Renal cortical epithelial cell (primary cell): ENCODE measurements at places on chromosomes 4 and X. TPM values are rescaled to one million over a fixed set of nuclear protein-coding genes. Genes with fewer than 3 reads are reported as not detected.

DNA sequence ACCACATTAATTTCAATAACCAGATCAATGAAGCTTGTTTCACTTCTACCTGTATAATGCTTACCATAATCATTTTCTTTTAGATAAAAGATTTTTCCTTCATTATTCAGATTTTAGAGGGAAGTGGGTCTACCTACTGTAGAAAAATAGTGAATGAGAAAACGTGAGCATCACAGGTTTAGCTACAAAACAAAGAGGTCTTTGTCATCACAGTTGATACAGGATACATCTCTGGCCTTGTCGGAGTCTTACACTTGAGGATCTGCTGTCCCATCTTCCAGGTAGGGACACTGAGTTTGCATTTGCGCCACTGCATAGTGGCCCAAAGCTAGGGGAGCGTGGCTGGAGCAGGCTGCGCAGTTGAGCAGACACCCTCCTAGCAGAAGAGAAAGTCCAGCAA is 710 bp downstream of the CLDN24 start:
- no peak for DNase-seq

- DNase-seq, result no peak
Observed at GRCh38 chr4:173531086-173531965, 1.3 kb upstream of the HAND2 start.

TRAM1L1 gene
- 3.6 and 5.2 TPM in 2 replicates for total RNA-seq

TBC1D9 gene
- 37.5 and 70.1 TPM in 2 replicates for total RNA-seq
